Epithelial cell of umbilical artery (primary cell): ENCODE measurements at places on chromosomes 1 and 21. TPM values are rescaled to one million over a fixed set of nuclear protein-coding genes. Genes with fewer than 3 reads are reported as not detected.

Gene OR2T33
- not detected in 2 replicates for total RNA-seq

Gene OLFM3
- total RNA-seq, result under 0.01 TPM in 1 of 2 replicates, not detected in the other

Gene RIPK4
- not detected in 2 replicates for total RNA-seq

Gene MAB21L3
- total RNA-seq, result not detected in 2 replicates

Gene ENTREP3
- 4.5 and 5.2 TPM in 2 replicates for total RNA-seq

Gene LCE3E
- total RNA-seq, result not detected in 2 replicates

Gene TPTE
- total RNA-seq, result not detected in 2 replicates
